ENCODE measurements at places on chromosomes 11 and 22. TPM values are rescaled to one million over a fixed set of nuclear protein-coding genes. Genes with fewer than 3 reads are reported as not detected.

The TEF gene
- total RNA-seq = 8.2 TPM

The RBMXL2 gene
- not detected for total RNA-seq

The OPCML gene
- total RNA-seq = not detected

DNA sequence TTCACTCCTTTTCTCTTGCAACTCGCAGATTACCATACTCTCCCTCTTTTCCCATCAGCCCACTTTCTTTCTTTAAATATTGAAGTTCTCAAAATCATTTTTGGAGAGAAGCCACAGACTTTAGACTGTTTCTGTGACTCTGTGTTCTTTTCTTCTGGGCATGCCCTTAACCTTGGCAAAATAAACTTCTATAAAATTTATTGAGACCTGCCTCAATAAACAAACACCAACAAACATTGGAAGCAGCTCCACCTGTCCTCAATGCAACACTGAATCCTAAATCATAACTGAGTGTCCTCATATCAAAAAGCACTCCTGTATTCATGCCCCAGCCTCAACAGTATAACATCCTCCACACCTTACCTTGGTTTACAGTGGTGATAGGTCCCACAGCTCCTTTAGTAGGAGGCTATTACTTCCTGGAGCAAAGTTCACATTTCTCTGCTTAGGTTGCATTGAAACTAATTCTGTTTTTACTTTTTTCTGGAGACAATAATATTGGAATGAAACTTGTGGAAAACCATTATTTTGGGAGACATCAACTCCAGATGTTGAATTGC is 320.0 kb upstream of the LRRC4C start:
- no peak overlapping the region for H3K27ac ChIP-seq
- DNase-seq = no peak
- no peaks in the 10 kb centered on the region for H3K36me3 ChIP-seq
- H3K4me3 ChIP-seq = no peak overlapping the region
- H3K4me1 ChIP-seq = no peaks in the 10 kb centered on the region

DNA sequence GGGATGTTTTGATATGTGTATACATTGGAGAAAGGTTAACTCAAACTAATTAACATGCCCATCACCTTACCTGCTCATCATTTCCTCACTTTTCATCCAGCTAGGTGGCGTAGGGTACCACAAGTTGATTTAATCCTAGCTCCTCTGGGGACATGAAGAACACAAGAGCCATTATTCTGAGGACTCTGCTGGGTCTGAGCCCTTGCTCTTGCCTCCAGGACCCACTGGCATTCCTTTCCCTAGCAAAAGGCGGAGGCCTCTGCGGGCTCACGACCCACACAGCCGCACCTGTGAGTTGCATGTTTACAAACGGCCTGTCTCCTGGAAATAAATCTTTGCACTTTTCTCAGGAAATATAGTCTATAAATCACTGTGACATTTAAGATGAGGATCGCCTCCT is 871.9 kb downstream of the TBC1D22A start:
- no peak overlapping the region for H3K27ac ChIP-seq
- no peak overlapping the region for H3K4me3 ChIP-seq
- H3K4me1 ChIP-seq = no peaks in the 10 kb centered on the region
- no peak for DNase-seq
- peaks cover 15% of the 10 kb centered on the region for H3K27me3 ChIP-seq
- no peaks in the 10 kb centered on the region for H3K36me3 ChIP-seq

All from HepG2 (cell line).